RCC 7860 (cell line): ENCODE measurements at places on chromosomes 2 and 18.
A peak's percentile ranks its signal among the peaks of the same experiment; 100 is the strongest.

DNA sequence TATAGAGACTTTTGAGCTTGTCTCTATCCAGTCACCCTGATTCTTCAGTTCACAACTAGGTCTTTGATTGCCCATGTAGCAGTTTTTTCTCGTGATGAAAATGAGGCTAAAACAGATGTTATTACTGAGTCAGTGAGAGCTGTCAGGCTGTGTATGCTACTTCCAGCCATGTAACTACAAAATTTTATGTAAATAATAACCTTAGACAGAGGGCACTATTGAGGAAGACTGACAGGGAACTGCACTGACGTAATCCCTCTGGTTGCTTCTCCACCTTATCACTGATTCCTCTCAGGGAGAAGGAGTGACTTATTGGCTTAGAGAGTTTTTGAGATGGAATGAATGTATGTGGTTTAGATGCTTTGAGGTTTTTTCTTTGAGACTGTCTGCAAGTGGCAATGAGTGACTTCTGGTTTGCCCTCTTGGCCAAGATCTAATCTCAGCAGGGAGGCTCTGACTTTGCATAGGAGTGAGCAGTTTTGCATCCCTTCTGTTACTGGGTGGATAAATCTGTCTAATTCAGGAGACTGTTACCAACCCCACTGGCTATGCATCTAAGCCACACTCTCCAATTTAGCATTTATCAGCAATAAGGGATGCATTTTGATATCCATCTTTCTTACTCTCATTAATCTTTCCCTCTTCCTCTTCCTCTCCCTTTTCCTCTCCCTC is 555.2 kb upstream of the FANCL start:
- no peak for DNase-seq

- no peak for DNase-seq
Observed at GRCh38 chr18:21386523-21387240, 144.7 kb downstream of the GREB1L start.

- DNase-seq, result no peak
Observed at GRCh38 chr2:119512946-119513345, 11.3 kb downstream of the SCTR start.

GRCh38 chr2:101699755-101700461 is 2.4 kb downstream of the MAP4K4 start:
- no peak for DNase-seq

DNA sequence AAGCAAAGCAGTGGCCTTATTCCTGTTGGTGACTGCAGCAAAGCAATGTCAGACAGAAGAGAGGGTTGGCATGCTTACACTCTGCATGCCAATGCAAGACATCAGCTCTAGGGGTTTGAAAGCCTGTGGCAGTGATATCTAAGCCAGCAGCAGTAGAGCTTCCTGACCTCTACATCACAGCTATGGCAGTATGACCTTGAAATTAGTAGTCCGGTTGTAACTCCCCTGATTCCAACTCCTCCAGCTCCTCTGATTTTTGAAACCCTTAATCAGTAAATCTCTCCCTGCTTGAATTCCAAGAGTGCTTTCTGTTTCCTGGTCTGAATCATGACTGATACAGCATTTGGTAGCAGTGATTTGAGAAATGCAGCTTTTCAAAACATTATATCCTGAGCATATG is 60.0 kb upstream of the LRP1B start:
- DNase-seq, result no peak

DNA sequence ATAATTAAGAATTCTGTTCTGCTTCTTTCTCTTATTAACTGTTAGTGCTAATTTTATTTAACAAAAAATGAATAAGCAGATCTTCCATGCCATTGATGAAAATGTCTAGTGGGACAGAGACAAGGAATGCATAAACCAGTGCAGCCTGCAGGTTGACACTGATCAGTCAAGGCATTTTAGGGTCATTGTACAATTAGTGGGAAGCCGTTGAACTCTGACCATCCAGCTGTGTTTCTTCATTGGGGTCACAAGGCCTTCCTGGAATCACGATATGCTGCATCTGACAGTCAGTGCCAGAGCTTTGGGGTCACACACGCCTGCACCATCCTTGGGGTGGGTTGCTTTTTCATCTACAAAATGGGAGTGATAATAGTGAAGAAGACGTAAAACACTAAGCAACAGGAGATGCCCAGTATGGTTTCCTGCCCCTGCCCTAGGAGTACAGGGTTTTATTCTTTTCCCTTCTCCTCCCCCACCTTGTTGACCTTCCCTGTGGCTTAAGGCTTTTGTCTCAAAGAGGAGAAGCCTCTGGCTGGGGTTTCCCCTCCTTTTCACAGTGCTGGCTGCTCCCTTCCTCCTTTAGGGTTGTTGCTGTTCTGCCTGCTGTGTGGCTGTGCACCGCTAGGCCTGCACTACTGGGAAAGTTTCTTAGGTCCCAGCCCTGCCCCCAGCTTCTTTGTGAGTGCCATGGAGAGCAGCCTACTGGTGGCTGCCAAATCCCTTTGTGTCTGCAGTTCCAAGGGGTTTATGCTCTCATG is 245.6 kb downstream of the TPGS2 start:
- DNase-seq, result peak; percentile 16

GRCh38 chr18:7686278-7686677 is 119.2 kb downstream of the PTPRM start:
- DNase-seq, result no peak

GRCh38 chr2:101858910-101859309 is 132.8 kb upstream of the IL1R2 start:
- no peak for DNase-seq

DNA sequence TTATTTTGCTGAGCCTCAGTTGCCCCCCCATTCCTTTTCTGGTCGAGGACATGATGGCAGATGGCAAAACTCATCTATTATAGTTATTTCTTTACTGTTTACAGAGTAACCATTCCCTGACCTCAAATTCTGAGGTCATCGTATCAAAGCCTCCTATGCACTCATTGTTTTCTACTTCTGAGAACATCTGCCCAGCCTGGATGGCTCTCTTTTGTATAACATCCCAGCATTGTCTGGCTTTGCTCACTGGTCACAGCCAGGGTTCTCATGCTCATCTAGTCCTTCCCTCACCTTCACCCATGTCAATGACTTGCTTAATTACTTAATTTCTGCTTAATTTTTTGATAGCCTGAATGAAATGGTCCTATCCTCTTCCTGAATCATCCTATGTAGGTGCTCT is 472.1 kb downstream of the PARD3B start:
- no peak for DNase-seq

- no peak for DNase-seq
Observed at GRCh38 chr2:72139471-72139873, 8.2 kb downstream of the CYP26B1 start.

- DNase-seq, result peak; percentile 15
Observed at GRCh38 chr18:74942319-74942910, 266.5 kb downstream of the PTGR3 start.

DNA sequence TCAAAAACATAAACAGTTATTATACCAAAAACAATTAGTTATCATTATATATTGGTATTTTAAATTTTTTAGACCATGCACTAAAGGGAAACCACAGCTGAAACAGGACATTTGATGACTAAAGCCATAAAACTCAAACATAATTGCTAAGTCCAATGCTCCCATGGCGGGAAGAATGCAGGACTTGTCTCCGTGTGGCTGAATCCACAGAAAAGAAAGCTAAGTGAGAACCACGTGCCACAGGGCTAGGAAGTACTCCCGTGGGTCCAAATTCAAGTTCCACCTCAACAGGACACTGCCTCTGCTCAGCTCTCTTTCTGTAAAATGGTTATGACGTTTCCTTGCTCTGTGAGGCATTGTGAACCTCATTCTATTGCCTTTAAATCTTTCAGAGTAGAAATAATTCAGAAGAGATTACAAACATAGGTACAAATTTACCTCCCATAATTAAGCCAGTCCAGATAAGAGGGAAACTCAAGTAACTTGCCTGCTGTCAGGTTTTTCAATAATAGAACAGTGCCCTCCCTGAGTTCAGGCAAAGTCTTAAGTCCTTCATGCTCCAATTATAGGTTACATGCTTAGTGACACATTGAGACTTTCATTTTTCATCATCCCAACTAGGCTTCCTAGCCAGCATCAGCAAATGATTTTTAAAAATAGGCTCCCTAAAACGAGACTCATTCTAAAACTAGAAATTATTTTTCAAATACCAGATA is 36.7 kb downstream of the FTCDNL1 start:
- DNase-seq, result no peak

GRCh38 chr2:38243186-38243880 is 133.7 kb downstream of the ATL2 start:
- DNase-seq, result no peak
